ENCODE measurements at places on chromosomes 1 and 21.

GRCh38 chr1:115912116-115912515, 64.2 kb upstream of the SLC22A15 start:
- DNase-seq, result no peak

DNA sequence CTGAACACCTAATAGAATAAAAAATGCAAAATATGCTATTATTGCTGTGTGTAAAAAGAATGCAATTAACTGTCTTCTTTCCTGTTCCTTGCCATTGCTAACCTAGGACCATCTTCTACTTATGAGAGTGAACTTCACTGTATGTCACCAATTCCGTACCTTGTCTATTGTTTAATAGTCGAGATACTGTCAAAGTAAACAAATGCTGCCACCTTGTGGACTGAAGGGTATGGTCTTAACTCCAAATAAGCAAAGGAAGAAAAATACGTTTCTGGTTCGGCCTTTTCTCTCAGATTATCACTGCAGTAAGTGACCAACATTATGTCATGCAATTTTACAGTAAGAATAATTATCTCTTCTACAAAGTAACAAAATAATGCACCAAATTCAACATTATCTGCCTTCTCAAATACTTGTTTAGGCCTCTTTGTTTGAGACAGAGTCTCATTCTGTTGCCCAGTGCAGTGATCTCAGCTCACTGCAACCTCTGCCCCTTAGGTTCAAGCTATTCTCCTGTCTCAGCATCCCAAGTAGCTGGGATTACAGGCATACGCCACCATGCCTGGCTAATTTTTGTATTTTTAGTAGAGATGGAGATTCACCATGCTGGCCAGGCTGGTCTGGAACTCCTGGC, 133.4 kb downstream of the COP1 start:
- DNase-seq, result peak; percentile 57

GRCh38 chr1:46539972-46540371, 11.5 kb downstream of the KNCN start:
- peak; percentile 44 for DNase-seq

- DNase-seq, result no peak
These were observed 16.5 kb downstream of the LHX4 start for GRCh38 chr1:180246579-180246978.

- DNase-seq, result no peak
These were observed 41.5 kb downstream of the CEP350 start for GRCh38 chr1:179996099-179996498.

GRCh38 chr1:37602750-37603694, 7.3 kb upstream of the GNL2 start:
- DNase-seq, result no peak
